ENCODE measurements at places on chromosomes 2 and 18.
A peak's percentile ranks its signal among the peaks of the same experiment; 100 is the strongest.

GRCh38 chr2:176128172-176128981 lies 1.1 kb upstream of the HOXD8 start:
- H3K36me3 ChIP-seq: no peaks in the 10 kb centered on the region
- peaks cover 99% of the 10 kb centered on the region for H3K27me3 ChIP-seq
- DNase-seq: no peak
- no peak overlapping the region for H3K27ac ChIP-seq
- no peak overlapping the region for H3K4me3 ChIP-seq

- H3K4me1 ChIP-seq: no peaks in the 10 kb centered on the region
- no peak overlapping the region for H3K4me3 ChIP-seq
- H3K27me3 ChIP-seq: no peaks in the 10 kb centered on the region
Measured at GRCh38 chr2:7609974-7610373, 692.8 kb downstream of the RNF144A start.

DNA sequence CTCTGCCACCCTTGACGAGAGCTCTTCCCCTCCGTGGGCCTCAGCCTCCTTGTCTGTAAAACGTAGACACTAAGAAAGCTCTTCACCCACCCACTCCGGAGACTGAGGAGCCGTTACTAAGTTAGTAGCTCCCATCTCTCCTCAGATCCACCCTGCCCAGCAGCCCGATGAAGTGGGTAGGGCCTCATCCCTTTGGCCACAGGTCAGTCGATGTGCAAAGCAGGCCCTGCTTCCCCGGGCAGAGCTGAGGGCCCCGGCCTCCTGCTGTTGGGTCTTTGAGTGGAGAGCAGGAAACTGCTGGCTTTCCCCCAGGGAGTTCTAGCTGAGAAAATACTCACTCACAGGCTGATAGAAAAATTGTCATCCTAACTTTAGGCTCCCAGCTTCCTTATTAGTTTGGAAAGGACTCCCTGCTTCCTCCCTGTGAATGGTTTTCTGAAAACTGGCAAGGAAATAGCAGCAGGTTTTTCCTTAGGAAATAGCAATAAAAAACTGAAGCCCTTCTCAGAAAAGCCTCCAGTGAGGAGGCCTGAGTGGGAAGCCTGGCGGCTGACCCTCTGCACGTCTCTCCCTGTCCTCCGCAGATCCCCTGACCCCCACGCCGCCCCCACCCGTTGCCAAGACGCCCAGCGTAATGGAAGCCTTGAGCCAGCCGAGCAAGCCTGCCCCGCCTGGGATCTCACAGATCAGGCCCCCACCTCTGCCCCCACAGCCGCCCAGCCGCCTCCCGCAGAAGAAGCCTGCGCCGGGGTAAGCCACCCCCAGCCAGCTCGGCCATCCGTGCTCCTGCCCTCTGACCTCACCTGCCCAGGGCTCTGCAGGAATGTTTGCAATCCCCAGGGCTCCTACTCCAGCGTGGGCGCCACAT lies 30.2 kb downstream of the ITGB1BP1 start:
- H3K27ac ChIP-seq: peak overlapping the region; percentile 66
- no peaks in the 10 kb centered on the region for H3K27me3 ChIP-seq
- H3K4me1 ChIP-seq: peaks cover 14% of the 10 kb centered on the region
- H3K4me3 ChIP-seq: no peak overlapping the region
- peaks cover 70% of the 10 kb centered on the region for H3K36me3 ChIP-seq
- peak; percentile 48 for DNase-seq

DNA sequence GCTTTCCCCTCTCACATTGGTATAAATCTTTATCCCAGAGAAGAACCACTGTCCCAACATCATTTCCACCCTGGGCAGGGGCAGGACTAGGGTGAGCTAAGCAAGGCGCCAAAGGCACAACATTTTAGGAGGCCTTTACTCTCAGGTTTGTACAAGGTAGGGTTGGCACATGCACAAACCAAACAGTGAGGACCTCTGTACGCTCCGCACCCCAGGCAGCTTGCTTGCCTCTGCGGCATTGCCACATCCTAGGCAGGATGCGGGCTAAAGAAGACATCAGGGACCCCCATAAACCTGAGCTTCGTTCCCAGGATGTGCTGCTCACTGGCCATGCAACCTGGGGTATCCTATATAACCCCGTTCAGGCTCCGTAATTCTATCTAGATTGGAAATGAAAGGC lies 128.1 kb upstream of the DAPL1 start:
- H3K27ac ChIP-seq: peak overlapping the region; percentile 62
- H3K27me3 ChIP-seq: no peaks in the 10 kb centered on the region
- H3K36me3 ChIP-seq: no peaks in the 10 kb centered on the region
- peaks cover 66% of the 10 kb centered on the region for H3K4me1 ChIP-seq

DNA sequence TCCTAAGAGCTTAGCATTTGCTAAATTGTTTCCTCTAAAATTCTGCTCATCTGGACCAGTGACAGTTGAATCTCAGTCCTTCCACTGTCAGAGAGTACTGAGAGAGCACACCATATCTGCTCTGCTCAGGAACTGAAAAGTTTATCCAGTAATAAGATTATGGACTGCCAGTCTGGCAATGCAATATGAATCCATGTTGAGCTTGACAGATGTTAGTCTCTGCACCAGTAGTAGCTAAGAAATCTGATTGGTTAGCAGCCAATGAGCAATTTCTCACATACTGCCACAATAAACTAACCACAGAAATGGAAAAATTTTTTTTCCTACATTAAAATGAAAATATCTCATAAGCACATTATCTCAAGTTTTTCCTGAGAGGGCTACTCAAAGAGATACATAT lies 2.3 kb downstream of the PRKD3 start:
- H3K4me1 ChIP-seq: peaks cover 24% of the 10 kb centered on the region
- no peaks in the 10 kb centered on the region for H3K27me3 ChIP-seq
- peak overlapping the region; percentile 83 for H3K4me3 ChIP-seq
- no peaks in the 10 kb centered on the region for H3K36me3 ChIP-seq
- no peak overlapping the region for H3K27ac ChIP-seq

DNA sequence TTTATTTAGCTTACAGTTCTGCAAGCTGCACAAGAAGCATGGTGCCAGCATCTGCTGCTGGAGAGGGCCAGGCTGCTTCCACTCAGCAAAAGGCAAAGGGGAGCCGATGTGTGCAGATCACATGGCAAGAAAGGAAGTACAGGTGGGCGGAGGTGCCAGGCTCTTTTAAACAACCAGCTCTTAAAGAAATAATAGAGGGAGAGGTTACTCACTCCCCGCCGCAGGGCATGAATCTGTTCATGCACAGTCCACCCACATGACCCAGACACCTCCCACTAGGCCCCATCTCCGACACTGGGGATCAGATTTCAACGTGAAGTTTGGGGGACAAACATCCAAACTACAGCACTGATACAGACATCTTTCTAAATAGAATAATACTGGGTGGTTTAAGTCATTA lies 105.8 kb downstream of the MTCL1 start:
- no peak for DNase-seq
- H3K27me3 ChIP-seq: no peaks in the 10 kb centered on the region
- no peak overlapping the region for H3K4me3 ChIP-seq
- H3K4me1 ChIP-seq: peaks cover 7% of the 10 kb centered on the region
- H3K36me3 ChIP-seq: no peaks in the 10 kb centered on the region

- no peak overlapping the region for H3K4me3 ChIP-seq
- H3K27me3 ChIP-seq: no peaks in the 10 kb centered on the region
- H3K27ac ChIP-seq: peak overlapping the region; percentile 90
- peaks cover 6% of the 10 kb centered on the region for H3K4me1 ChIP-seq
- DNase-seq: no peak
Measured at GRCh38 chr18:36460324-36460850, 162.9 kb downstream of the FHOD3 start.

DNA sequence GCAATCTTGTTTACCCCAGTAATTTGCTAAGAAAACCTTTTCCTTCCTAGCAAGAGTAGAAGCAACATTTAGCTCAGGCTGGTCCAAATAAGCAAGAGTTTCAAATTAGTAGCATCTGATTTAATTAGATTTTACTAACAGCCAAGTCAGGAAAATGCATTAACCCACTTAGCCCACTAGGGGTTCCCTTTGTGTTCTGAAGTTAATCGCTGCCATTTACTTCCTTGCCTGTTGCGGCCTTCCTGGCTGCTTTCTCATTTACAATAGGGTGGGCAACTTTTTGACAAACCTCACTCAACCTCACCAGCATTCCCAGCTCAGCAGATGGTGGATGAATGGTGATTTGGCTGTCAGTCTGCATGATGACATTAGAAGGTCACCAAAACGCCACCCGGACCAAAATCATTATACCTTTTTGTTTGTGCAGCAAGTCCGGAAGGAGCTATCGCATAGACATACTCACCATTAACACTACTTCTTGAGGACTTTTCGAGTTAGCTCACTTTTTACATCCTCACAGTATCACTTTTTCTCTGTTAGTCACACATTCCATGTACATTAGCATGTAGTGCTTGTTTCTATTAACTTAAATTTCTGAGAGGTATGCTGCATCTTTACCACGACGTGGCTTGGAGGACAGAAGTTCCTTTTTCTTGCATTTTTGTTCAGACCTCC lies 101.5 kb upstream of the SETBP1 start:
- no peaks in the 10 kb centered on the region for H3K27me3 ChIP-seq
- no peak overlapping the region for H3K27ac ChIP-seq
- no peaks in the 10 kb centered on the region for H3K36me3 ChIP-seq
- H3K4me3 ChIP-seq: no peak overlapping the region
- DNase-seq: no peak

GRCh38 chr2:69755862-69756467 lies 14.0 kb downstream of the ANXA4 start:
- no peak overlapping the region for H3K27ac ChIP-seq
- no peaks in the 10 kb centered on the region for H3K4me1 ChIP-seq
- H3K4me3 ChIP-seq: no peak overlapping the region
- H3K27me3 ChIP-seq: no peaks in the 10 kb centered on the region
- peaks cover 15% of the 10 kb centered on the region for H3K36me3 ChIP-seq
- DNase-seq: no peak

DNA sequence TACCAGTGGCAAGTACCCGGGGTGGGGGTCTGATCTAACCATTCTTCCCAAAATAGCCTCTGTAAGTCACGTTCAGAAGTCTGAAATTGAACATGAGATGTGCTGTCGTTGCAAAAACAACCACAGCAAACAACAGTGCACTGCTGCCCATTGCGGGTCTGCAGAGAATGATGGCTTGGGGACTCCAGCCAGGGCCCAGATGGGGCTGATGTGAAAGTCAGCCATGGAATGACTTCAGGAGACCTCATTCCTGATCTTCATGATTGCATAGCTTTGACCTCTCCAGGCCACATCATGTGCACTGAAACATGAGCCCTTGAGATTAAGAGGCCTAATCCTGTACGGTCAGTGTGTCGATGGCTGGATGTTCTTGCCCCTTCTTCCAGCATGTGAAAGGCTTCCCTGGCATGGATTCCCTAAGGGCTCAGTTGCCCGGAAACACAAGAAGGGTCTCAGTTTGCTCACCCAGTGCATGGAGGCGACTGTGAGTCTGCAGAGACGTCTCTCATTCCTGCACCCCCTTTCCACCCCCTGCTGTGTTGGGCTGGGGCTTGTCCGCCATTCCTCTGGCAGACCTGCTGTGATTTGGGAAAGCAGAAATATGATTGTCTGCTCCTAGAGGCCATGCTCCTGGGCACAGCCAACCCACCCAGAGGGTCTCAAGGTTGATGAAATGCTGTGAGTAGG lies 191.6 kb downstream of the SEPTIN10 start:
- H3K4me3 ChIP-seq: no peak overlapping the region
- no peaks in the 10 kb centered on the region for H3K36me3 ChIP-seq
- H3K4me1 ChIP-seq: no peaks in the 10 kb centered on the region
- H3K27me3 ChIP-seq: no peaks in the 10 kb centered on the region

DNA sequence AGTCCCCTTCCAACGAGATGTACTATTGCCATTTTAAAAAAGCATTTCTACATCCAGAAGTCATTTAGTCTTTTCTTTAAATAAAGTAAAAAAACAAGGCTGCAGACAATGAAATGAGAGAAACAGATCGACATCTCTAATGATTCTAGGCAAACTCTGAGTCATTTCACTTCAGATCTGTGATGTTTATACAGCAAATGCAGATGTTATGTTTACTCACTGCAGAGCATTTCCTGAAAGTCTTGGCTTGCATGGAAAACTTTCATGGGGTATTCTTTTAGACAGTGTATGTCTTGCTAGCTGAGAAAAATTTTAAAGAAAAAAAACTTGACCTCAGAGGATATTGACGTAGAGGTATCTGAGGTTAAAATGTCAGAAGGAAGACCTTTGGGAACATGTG lies 797.4 kb downstream of the CNTNAP5 start:
- no peak overlapping the region for H3K27ac ChIP-seq
- no peaks in the 10 kb centered on the region for H3K36me3 ChIP-seq
- DNase-seq: no peak
- no peaks in the 10 kb centered on the region for H3K27me3 ChIP-seq
- H3K4me3 ChIP-seq: no peak overlapping the region

GRCh38 chr2:157283468-157283867 lies 26.0 kb downstream of the GALNT5 start:
- no peak overlapping the region for H3K27ac ChIP-seq
- no peaks in the 10 kb centered on the region for H3K36me3 ChIP-seq
- DNase-seq: no peak

DNA sequence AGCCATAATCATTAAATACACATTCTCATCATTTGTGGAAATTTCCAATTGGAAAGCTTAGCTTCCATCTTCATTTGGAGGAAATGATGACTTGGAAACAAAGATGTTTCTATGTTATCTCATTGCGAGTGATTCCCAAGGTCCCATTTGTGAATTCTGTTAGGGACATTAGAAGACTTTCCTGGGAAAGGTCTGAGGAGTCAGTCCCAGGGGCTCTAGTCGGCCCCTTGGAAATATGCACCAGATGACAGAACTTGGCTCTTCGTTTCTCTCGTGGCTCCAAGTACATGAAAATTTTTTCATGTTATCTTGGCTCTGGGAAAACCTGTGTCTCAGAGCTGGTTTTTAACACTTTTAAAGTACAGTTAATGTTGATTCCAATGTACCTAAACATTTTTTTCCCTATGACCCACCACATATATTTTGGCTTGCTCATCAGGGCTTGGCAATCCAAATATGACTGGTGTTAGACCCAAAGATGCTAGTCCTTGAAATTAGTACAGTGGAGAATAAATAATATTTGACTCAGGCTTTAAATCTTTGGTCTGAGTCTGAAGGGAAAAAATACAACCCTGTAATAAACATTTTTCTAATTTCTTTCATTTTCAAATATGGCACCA lies 15.4 kb upstream of the CAVIN2 start:
- no peaks in the 10 kb centered on the region for H3K27me3 ChIP-seq
- peaks cover 40% of the 10 kb centered on the region for H3K4me1 ChIP-seq
- no peaks in the 10 kb centered on the region for H3K36me3 ChIP-seq
- DNase-seq: no peak
- H3K4me3 ChIP-seq: no peak overlapping the region

- H3K27ac ChIP-seq: peak overlapping the region; percentile 16
- H3K36me3 ChIP-seq: no peaks in the 10 kb centered on the region
- H3K27me3 ChIP-seq: no peaks in the 10 kb centered on the region
- peaks cover 31% of the 10 kb centered on the region for H3K4me1 ChIP-seq
- H3K4me3 ChIP-seq: no peak overlapping the region
Measured at GRCh38 chr18:61545281-61546245, 212.3 kb downstream of the CDH20 start.

- no peak overlapping the region for H3K4me3 ChIP-seq
- no peak overlapping the region for H3K27ac ChIP-seq
- no peaks in the 10 kb centered on the region for H3K4me1 ChIP-seq
Measured at GRCh38 chr2:21422050-21422449, 298.3 kb downstream of the TDRD15 start.
